K562 (cell line): ENCODE measurements at places on chromosomes 2 and 18. TPM values are rescaled to one million over a fixed set of nuclear protein-coding genes. Genes with fewer than 3 reads are reported as not detected.

FBXO41 gene
- 7.7 and 8.2 TPM in 2 replicates for total RNA-seq

DNA sequence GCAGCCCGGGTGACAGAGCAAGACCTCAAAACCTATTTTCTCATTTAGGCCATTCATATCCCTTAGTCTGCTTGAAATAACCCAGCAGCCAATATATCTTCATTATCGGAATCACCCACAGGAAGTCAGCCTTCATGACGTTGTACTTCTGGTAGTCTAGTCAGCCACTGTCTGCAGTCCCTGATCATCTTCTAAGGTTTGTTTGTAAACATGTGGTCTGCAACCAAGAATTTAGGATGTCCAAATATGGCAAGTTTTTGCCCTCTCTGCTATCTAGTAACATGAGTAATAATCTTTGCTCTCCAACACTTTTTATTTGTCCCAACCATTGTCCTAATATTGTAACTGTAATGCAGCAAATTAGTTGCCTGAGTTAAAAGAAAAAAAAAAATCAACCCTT is 92.5 kb downstream of the PRPF40A start:
- H3K4me3 ChIP-seq, result no peak overlapping the region
- no peak overlapping the region for H3K27ac ChIP-seq
- no peaks in the 10 kb centered on the region for H3K36me3 ChIP-seq
- H3K4me1 ChIP-seq, result peaks cover 17% of the 10 kb centered on the region; the same call in 2 of the 3 replicates

GRCh38 chr18:43596105-43596712 is 318.9 kb upstream of the SYT4 start:
- DNase-seq, result no peak
- H3K4me3 ChIP-seq, result no peak overlapping the region
- no peak overlapping the region for H3K27ac ChIP-seq
- H3K36me3 ChIP-seq, result no peaks in the 10 kb centered on the region
- no peaks in the 10 kb centered on the region for H3K4me1 ChIP-seq
- no peaks in the 10 kb centered on the region for H3K27me3 ChIP-seq

DNA sequence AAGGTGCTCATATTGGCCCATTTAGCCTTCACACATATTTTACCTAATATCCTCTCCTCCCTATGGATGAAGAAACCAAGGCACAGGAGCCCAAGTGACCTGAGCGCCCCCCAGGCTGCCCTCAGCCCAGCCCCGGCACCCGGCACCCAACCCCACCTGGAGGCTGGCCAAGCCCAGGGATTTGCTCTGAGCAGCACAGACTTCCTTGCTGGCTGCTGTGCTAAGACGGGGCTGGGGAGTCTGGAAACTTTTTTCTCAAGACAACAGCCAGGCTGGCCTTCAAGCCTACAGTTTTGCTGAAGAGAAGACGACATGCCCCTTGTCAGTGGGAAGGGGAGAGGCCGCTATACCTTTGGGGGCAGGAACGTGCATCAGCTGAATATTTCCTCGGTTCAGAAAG is 52.7 kb upstream of the LAMA1 start:
- no peak overlapping the region for H3K27ac ChIP-seq
- no peak overlapping the region for H3K4me3 ChIP-seq

GRCh38 chr2:183925281-183925680 is 673.0 kb upstream of the ZNF804A start:
- no peaks in the 10 kb centered on the region for H3K27me3 ChIP-seq
- H3K4me3 ChIP-seq, result no peak overlapping the region
- no peak overlapping the region for H3K27ac ChIP-seq
- no peaks in the 10 kb centered on the region for H3K4me1 ChIP-seq
- no peaks in the 10 kb centered on the region for H3K36me3 ChIP-seq

GRCh38 chr2:129936334-129936934 is 43.0 kb upstream of the RAB6C start:
- H3K27me3 ChIP-seq, result peaks cover 4% of the 10 kb centered on the region
- peak; percentile 59 for DNase-seq
- no peak overlapping the region for H3K27ac ChIP-seq
- no peak overlapping the region for H3K4me3 ChIP-seq
- H3K4me1 ChIP-seq, result no peaks in the 10 kb centered on the region
- H3K36me3 ChIP-seq, result no peaks in the 10 kb centered on the region

GRCh38 chr18:26746826-26747475 is 118.6 kb downstream of the AQP4 start:
- DNase-seq, result no peak
- no peaks in the 10 kb centered on the region for H3K36me3 ChIP-seq
- no peaks in the 10 kb centered on the region for H3K4me1 ChIP-seq
- no peak overlapping the region for H3K4me3 ChIP-seq

GKN1 gene
- not detected in 2 replicates for total RNA-seq

- no peaks in the 10 kb centered on the region for H3K4me1 ChIP-seq
- H3K36me3 ChIP-seq, result peaks cover 52% of the 10 kb centered on the region
- H3K4me3 ChIP-seq, result no peak overlapping the region
Observed at GRCh38 chr2:25804338-25804737, 73.9 kb downstream of the ASXL2 start.

- no peak for DNase-seq
- no peaks in the 10 kb centered on the region for H3K36me3 ChIP-seq
- H3K4me1 ChIP-seq, result no peaks in the 10 kb centered on the region
- H3K27me3 ChIP-seq, result no peaks in the 10 kb centered on the region
Observed at GRCh38 chr2:53265544-53266299, 501.9 kb upstream of the CHAC2 start.

DNA sequence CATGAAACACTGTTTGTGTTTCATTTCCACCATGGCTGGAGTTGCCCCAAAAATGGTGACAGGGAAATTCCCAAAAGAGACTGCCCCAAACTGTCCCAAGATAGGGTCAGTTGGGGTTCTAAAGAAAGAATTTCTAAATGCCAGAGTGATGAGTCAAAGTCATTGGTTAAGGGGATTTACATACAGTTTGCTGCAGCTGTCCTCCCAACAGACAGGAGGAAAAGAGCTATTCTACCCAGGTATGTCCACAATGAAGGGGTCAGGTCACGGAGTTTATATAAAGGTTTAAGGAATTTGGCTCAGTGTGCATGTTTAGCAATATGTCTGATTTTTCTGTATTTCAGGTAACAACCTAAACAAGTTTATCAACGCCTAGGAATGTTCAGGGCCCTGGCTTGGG is 344.1 kb downstream of the TDRD15 start:
- no peaks in the 10 kb centered on the region for H3K27me3 ChIP-seq
- no peaks in the 10 kb centered on the region for H3K4me1 ChIP-seq
- no peak overlapping the region for H3K4me3 ChIP-seq
- no peak for DNase-seq
- no peak overlapping the region for H3K27ac ChIP-seq
- no peaks in the 10 kb centered on the region for H3K36me3 ChIP-seq

GRCh38 chr2:149463328-149464002 is 124.1 kb downstream of the MMADHC start:
- H3K27me3 ChIP-seq, result no peaks in the 10 kb centered on the region
- no peaks in the 10 kb centered on the region for H3K36me3 ChIP-seq
- H3K27ac ChIP-seq, result no peak overlapping the region
- H3K4me1 ChIP-seq, result no peaks in the 10 kb centered on the region
- no peak overlapping the region for H3K4me3 ChIP-seq
- DNase-seq, result no peak

- H3K4me3 ChIP-seq, result no peak overlapping the region
- no peak overlapping the region for H3K27ac ChIP-seq
- no peaks in the 10 kb centered on the region for H3K36me3 ChIP-seq
- no peaks in the 10 kb centered on the region for H3K27me3 ChIP-seq
- no peaks in the 10 kb centered on the region for H3K4me1 ChIP-seq
Observed at GRCh38 chr18:61635901-61636528, 256.8 kb downstream of the RNF152 start.

- no peak overlapping the region for H3K4me3 ChIP-seq
- H3K27me3 ChIP-seq, result no peaks in the 10 kb centered on the region
- no peak for DNase-seq
- H3K36me3 ChIP-seq, result no peaks in the 10 kb centered on the region
- no peak overlapping the region for H3K27ac ChIP-seq
- H3K4me1 ChIP-seq, result no peaks in the 10 kb centered on the region
Observed at GRCh38 chr2:241517297-241517696, 8.9 kb upstream of the STK25 start.

SP140 gene
- 0.25 and 0.35 TPM in 2 replicates for total RNA-seq

DNA sequence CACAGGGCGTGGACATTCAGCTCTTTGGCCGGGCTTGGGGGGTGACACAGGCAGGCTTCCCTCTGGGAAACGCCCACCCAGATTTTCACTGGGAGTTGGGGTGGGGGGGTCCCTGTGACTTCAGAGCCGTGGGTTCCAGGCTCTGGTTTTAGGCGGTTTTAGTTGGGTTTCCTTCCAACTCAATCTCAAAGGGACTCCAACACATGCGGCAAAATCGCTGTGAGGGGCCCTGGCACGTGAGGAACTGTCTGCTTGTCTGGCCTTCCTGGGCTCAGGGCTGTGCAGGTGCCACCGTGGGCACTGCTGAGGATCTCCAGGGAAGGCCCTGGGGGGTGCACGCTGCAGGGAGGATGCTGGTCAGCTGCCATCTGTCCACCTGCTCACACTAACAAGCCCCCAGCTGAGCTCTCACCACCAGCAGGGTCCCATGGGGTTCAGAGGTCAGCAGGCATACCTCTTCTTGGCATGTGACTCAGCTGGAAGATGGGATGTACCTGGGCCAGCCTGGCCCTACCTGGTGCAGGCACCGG is 11.7 kb downstream of the HS6ST1 start:
- no peaks in the 10 kb centered on the region for H3K27me3 ChIP-seq
- H3K4me1 ChIP-seq, result peaks cover 29% of the 10 kb centered on the region
- DNase-seq, result no peak

DNA sequence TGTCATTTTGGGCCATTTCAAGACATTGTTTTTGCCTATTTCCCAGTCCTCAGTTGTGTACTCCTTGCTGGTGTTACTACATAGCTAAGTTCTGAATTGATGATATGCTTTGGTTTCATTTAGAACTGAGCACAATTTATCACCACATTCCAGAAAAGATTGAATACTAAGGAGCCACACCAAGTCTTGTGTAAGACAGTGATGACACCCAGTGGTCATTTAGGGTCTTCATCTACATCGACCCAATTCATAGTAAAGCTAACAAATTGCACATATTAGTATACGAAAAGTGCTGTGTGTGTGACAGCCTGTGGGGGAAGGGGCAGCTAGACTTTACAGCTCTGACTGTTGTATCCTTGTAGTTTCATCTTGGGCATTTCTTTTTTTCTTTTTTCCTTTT is 10.9 kb upstream of the DLX2 start:
- peaks cover 6% of the 10 kb centered on the region for H3K27me3 ChIP-seq
- H3K36me3 ChIP-seq, result no peaks in the 10 kb centered on the region
- DNase-seq, result peak; percentile 39

DNA sequence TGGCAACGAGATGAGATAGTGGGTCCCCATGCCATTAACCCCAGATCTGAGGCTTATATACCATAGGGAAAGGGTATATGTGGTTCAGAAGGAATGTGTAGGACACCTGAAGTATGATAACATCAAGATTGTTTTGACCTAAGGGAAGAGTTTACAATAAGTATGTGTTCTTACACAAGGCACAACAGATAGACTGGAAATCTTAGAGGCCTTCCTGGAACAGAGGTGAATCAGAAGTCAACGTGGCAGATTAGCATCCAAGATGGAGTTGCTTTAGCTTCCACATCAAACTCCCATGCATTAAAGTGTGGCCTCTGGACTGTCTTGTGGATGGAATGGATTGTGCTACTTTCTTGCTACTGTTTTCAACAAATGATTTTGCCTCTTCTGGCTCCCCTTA is 116.6 kb upstream of the NT5C1B start:
- no peaks in the 10 kb centered on the region for H3K27me3 ChIP-seq
- H3K4me1 ChIP-seq, result no peaks in the 10 kb centered on the region
- DNase-seq, result no peak
- no peak overlapping the region for H3K27ac ChIP-seq
- no peaks in the 10 kb centered on the region for H3K36me3 ChIP-seq

DNA sequence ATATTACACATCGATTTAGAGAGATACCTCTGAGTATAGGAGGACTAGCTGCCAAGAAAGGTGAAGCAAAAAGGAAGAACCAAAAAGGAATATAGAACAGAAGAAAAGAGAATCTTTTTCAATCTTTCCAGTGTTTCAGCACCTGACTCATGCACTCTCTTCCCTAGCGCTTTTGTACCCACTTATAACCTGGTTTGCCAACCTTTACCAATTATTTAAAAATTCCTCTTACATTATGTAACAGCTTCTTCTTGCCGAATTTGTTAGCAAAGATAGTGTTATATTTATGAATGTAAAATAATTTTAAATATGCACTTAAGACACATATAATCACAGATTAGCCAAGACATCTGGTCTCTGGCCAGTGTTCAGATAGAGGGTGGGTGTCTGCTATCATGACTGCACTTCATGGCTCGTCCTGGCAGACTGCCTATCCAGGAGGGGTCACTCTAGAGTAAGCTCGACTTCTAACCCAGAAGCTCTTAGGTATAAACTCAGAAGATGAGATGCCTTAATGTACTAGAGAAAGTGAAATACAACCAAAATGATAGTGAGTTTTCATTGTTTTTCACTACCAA is 122.9 kb downstream of the ATAD2B start:
- no peaks in the 10 kb centered on the region for H3K27me3 ChIP-seq
- DNase-seq, result peak; percentile 80
- H3K4me3 ChIP-seq, result no peak overlapping the region
- H3K4me1 ChIP-seq, result peaks cover 6% of the 10 kb centered on the region; the same call in 1 of the 3 replicates
- no peak overlapping the region for H3K27ac ChIP-seq

- H3K36me3 ChIP-seq, result no peaks in the 10 kb centered on the region
- peak overlapping the region; percentile 51 for H3K27ac ChIP-seq
- peak; percentile 14 for DNase-seq
- no peaks in the 10 kb centered on the region for H3K4me1 ChIP-seq
Observed at GRCh38 chr2:144703852-144704708, 184.2 kb upstream of the ZEB2 start.

- no peak overlapping the region for H3K27ac ChIP-seq
- H3K27me3 ChIP-seq, result no peaks in the 10 kb centered on the region
- H3K36me3 ChIP-seq, result no peaks in the 10 kb centered on the region
- H3K4me1 ChIP-seq, result no peaks in the 10 kb centered on the region; the same call in 1 of the 2 replicates
Observed at GRCh38 chr18:46650681-46651080, 6.3 kb downstream of the LOXHD1 start.

GRCh38 chr2:191933307-191934105 is 86.6 kb upstream of the CAVIN2 start:
- H3K4me3 ChIP-seq, result no peak overlapping the region
- H3K36me3 ChIP-seq, result no peaks in the 10 kb centered on the region
- DNase-seq, result no peak
- H3K27ac ChIP-seq, result no peak overlapping the region

GRCh38 chr18:6004683-6005082 is 109.4 kb upstream of the TMEM200C start:
- H3K27me3 ChIP-seq, result no peaks in the 10 kb centered on the region
- H3K36me3 ChIP-seq, result no peaks in the 10 kb centered on the region
- no peak overlapping the region for H3K4me3 ChIP-seq
- H3K4me1 ChIP-seq, result no peaks in the 10 kb centered on the region
- DNase-seq, result no peak

C2orf92 gene
- total RNA-seq, result 4.0 and 4.5 TPM in 2 replicates

DNA sequence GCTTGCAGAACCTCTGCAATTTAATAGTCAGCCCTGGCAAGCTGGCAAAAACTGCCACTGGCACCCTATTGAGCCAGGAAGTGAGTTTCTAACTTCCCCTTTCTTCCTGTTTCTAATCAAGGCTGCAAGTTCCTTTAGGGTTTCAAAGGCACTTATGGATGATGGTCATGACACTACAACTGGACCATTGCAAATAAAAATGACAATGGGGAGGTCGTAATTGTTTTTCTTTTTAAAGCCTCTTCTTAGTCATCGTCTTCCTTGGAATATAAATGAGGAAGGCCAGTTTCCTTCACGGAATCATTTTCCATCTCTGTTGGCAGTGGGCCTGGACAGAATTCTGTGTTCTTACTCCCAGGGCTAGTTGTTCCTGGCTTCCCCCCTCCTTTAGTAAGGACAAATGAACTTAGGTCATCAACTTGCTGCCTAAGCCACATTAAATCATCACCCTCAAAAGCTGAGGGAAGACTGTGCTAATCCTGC is 35.8 kb downstream of the SH3RF3 start:
- H3K4me1 ChIP-seq, result no peaks in the 10 kb centered on the region
- H3K4me3 ChIP-seq, result no peak overlapping the region
- H3K27me3 ChIP-seq, result peaks cover 17% of the 10 kb centered on the region
- no peak overlapping the region for H3K27ac ChIP-seq
- DNase-seq, result no peak
- H3K36me3 ChIP-seq, result no peaks in the 10 kb centered on the region
